Fibroblast of upper back skin (primary cell): ENCODE measurements at places on chromosomes 1 and 21.

GRCh38 chr1:27102707-27103468 lies 52.0 kb downstream of the SLC9A1 start:
- peak; percentile 56 for DNase-seq

DNA sequence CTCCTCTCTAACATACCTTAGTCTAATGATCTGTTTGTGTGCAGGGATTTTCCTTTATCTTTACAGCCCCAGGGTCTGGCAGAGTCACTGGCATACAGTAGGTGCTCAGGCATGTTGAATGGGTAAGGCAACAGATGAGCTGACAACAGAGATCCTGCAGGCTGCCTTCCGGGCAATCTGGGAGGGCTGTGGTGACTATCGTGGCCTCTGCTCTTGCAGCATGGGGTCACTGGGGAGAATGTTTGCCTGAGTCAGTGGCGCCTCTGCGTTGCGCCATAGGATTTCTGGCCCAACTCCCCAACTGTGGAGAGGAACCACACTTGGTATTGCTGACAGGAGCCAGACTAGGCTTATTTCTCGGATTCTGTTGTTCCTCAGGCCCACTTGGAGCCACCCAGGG lies 93.8 kb downstream of the LAMC2 start:
- DNase-seq, result peak; percentile 82

DNA sequence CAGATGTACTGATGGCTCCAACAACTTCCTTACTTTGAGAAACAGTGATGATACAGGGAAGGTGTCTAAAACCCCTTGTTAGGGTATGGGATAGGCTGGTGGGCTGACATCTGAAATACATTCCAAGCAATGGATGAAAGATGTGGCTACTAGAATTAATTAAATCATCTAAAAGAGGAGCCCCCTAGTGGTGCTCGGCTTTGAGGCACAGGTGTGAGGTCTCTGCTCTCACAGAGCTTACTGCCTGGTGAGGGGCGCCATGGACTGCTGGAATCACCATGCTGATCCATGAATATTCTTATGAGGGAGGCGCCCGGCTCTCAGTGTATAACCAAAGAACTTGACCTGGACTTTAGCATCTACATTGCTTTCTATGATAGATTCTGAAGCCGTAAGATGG lies 48.5 kb downstream of the GNG4 start:
- no peak for DNase-seq

GRCh38 chr1:40003156-40004093 lies 37.1 kb upstream of the CAP1 start:
- DNase-seq, result no peak

- no peak for DNase-seq
Measured at GRCh38 chr1:81190003-81190402, 610.7 kb upstream of the ADGRL2 start.

GRCh38 chr1:54984131-54984842 lies 3.9 kb downstream of the TMEM61 start:
- DNase-seq, result no peak

DNA sequence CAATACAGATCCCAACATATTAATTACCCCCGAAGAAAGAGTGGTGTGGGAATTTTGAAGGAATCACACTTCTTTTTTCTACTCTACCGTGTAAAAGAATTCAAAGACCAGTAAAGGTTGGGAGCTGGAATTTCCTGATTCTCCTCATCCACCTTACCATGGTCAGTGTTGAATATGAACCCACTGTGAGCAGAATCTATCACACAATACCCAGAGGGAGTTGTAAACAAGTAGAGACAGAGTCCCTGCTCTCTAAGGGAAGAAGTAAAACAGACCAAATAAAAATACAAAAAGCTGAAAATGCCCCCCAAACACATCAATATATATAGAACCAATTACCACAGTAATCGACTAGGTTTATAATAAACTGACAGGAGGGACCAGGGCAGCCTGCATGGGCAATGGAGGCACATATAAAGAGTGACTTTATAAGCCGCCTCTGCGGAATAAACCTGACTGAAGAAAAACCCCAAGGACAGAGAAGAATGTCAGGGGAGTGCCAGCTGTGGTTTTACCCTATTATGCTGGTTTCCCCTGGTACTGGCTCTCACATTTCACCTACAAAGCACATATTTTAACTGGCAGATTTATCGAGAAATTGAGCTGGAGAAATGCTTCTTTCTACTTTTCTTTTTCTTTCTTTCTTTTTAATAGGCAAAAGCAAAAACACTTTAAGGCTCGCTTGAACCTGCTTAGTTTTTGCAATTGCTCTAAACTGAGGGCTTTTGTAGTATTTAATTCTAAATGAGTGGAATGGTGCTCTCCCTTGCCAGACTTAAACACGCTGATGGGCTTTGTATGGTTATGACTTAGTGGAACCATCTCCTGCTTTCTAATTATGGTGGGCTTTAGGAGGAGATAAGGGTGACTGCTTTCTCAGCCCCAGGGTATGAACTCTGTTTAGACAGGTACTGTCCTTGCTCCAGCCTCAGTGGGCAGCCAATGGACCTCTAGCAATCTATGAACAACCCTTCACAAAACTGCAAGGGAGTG lies 244.8 kb downstream of the ASTN1 start:
- DNase-seq, result no peak

DNA sequence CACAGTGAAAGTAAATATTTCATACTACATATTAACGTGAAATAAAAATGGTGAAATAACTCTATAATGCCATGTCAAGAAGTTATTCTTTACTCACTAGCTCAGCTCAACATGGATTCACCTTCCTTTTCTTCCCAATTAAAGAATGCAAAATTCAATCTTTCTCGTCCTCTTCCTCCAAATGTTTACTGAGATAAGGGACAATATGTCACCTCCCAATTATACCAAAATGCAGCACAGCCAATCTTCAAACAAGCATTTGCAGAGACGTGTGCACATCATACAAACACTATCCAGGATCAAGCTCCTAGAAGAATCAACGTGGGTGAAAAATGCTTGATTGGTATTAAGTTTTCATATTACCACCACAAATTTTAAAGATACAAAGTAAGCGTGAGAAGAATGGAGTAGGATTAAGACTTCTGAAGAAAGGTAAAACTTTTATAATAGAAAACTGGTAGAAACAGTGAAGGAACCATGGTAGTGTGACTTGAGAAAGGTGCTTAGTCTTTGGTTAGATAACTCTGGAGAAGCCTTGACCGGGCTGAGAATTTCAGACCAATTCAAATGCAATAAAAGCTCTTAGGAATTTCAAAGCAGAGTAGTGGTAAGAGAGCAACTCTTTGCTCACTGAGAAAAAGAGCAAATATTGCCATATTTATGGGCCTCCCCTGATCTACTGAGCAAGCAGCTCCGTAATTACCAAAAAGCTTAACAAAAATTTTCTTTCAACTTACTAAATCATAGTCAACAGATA lies 7.2 kb downstream of the PTP4A2 start:
- DNase-seq, result no peak

DNA sequence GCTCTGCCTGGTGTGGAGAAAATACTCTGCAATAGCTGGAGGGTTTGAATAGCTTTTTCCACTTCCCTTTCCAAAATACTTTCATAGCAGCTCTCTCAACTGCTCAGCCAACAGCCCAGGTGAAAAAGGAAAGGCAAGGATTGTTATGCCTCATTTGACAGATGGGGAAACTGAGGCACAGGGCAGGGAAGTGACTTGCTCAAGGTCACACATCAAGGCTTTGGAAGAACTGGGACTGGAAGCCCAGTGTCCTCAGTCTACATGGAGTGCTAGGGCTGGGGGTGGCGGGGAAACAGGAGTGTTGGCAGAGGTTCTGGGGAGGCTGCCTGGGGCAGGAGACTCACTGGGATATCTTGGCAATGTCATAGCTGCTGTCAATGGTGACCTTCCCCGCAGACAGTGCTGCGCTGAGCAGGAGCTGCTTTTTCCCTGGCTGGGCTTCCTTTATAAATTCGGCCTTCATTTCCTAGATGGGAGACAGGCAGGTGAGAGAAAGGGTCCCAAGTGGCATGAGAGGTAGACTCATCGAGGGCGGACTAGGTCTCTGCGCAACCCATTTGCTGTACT lies 4.0 kb downstream of the CHI3L1 start:
- no peak for DNase-seq

DNA sequence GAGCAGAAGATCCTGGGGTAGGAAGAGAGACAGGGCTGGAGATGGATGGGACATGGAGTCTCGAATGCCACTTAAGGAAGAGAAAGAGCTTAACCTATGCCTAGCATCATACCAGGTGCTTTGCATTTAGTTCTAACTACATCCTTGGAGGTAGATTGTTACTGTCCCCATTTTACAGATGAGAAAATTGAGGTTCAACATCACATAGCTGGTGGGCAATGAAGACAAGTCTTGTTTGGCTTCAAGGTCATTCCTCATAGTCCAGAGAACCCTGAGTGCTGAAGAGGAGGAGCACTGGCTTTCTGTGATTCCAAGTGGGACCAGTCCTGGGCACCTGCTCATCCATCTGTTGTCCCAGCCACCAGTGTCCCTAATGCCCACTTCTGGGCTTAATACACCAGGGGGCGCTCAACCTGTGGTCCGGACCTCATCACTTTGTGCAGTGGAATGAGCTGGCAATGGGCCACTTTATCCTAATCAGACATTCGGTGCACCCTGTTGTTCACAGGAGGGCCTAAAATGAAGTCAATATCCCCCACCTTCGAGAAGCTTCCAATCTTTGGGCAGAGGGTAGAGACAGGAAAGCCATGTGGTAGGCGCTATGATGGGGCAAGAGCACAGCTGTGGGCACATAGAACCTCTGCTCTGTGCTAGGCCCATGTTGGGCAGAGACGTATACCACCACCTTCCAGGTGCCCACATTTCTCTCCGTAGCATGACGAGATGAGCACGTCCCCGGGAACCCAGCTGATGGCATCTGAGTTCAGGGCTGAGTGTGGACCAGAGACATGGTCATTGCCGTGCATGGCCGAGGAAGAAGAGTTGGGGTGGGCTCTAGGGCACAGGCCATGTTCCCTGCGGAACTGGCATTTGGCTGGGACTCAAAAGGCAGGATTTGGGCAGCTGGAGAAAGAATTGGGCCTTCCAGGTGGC lies 9.2 kb downstream of the RPS6KA1 start:
- peak; percentile 43 for DNase-seq

- DNase-seq, result peak; percentile 65
Measured at GRCh38 chr1:49163031-49163430, 386.3 kb upstream of the BEND5 start.

DNA sequence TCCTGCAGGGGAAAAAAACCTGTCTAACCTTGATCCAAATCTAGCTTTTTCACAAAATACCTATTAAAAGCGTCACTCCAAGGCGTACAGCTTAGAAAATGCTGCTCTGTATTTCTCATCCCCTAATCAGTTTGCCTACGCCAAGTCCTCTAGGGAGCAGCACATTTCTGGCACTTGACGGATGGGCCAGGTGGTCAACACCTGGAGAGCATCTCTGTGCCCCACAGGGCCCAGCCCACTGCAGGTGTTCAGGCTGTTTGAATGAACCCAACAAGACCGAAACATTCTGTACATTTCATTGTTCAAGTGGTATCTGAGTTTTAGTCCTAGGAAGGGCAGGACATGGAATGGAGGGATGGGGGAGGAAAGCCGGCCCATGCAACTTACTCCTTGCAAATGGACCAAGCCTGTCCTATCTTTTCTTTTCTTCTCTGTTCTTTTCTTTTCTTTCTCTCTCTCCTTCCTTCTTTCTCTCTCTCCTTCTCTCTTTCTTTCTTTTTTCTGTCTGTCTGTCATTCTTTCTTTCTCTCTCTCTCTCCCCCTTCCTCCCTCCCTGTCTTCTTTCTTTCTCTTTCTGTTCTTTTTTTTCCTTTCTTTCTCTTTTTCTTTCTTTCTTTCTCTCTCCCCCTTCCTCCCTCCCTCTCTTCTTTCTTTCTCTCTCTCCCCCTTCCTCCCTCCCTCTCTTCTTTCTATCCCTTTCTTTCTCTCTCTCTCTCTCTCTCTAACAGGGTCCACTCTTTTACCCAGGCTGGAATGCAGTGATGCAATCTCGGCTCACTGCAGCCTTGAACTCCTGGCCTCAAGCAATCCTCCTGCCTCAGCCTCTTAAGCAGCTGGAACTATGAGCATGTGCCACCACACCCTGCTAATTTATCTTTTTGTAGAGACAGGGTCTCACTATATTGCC lies 29.1 kb downstream of the IGFN1 start:
- DNase-seq, result no peak

DNA sequence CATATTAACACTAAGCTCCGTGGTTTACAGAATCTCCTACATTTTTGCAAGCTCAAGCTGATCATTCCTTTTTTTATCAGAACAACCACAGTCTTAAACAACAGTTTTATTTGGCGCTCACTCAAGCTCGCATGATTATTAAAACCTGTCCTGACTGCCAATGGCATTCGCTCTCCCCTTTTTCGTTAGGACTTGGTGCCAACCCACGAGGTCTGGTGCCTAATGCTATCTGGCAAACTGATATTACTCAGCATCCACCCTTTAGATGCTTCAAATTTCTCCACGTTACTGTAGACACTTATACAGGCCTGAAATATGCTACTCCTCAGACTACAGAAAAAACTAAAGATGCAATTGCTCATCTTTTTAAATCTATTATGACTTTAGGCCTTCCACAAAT lies 23.0 kb upstream of the ITLN1 start:
- no peak for DNase-seq

DNA sequence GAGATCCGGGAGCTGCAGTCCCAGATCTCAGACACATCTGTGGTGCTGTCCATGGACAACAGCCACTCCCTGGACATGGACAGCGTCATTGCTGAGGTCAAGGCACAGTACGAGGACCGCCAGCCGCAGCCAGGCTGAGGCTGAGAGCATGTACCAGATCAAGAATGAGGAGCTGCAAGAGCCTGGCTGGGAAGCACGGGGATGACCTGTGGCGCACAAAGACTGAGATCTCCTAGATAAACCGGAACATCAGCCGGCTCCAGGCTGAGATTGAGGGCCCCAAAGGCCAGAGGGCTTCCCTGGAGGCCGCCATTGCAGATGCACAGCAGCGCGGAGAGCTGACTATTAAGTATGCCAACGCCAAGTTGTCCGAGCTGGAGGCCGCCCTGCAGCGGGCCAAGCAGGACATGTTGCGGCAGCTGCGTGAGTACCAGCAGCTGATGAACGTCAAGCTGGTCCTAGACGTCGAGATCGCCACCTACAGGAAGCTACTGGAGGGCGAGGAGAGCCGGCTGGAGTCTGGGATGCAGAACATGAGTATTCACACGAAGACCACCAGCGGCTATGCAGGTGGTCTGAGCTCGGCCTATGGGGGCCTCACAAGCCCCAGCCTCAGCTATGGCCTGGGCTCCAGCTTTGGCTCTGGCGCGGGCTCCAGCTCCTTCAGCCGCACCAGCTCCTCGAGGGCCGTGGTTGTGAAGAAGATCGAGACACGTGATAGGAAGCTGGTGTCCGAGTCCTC lies 25.5 kb downstream of the ETV3L start:
- peak; percentile 60 for DNase-seq

GRCh38 chr1:233337505-233337904 lies 10.0 kb downstream of the MAP3K21 start:
- DNase-seq, result no peak

GRCh38 chr1:10271090-10271489 lies 60.7 kb downstream of the KIF1B start:
- no peak for DNase-seq

DNA sequence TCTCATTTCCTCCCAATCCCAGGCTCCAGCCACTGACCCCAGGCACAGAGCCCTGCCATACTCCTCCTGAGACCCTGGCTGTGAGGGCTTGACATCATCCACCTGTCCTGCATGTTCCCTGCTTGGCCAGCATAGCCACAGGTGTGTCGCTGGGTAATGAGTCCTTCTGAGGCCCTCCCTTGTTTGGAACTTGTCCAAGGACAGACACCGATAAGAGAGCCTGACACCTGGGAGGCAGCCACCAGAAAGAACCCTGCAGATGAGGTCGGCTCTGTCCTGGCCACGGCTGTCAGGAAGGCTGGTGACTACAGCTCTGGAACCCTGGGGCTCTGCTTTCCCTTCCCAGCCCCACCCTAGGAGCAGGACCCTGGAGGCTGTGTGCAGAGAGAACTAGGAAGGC lies 34.6 kb downstream of the TMEM63A start:
- no peak for DNase-seq

- DNase-seq, result peak; percentile 45
Measured at GRCh38 chr21:33374450-33375096, 28.6 kb upstream of the IFNGR2 start.
